HS-27A (cell line): ENCODE measurements at places on chromosomes 1 and 21.

GRCh38 chr1:162861625-162862024 lies 650 bp upstream of the CCDC190 start:
- no peak for DNase-seq

DNA sequence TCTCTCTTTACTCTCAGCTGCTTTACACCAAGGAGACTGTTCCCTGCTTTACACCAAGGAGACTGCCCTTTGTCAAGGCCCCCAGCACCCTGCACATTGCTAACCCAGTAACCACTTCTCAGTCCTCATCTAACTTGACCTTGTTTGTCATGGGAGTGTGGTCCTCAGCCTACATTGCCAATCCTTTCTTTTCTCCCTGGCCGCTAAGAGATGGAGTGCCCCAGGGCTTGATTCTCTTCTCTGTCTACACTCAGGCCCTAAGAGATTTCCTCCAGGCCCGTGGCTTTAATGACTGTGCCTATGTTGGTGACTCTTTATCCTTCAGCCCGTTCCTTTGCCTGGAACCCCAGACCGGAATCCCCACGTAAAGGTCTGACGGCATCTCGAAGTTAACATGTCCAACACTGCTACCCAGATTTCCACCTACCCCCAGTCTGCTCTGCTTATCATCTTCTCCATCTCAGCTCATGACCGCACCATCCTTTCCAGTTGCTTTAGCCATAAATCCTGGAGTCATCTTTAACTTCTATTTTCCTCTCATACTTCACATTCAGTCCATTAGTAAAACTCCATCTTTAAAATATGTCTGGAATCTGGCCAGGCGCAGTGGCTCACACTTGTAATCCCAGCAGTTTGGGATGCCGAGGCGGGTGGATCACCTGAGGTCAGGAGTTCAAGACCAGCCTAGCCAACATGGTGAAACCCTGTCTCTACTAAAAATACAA lies 9.5 kb upstream of the SEMA4A start:
- peak; percentile 27 for DNase-seq

DNA sequence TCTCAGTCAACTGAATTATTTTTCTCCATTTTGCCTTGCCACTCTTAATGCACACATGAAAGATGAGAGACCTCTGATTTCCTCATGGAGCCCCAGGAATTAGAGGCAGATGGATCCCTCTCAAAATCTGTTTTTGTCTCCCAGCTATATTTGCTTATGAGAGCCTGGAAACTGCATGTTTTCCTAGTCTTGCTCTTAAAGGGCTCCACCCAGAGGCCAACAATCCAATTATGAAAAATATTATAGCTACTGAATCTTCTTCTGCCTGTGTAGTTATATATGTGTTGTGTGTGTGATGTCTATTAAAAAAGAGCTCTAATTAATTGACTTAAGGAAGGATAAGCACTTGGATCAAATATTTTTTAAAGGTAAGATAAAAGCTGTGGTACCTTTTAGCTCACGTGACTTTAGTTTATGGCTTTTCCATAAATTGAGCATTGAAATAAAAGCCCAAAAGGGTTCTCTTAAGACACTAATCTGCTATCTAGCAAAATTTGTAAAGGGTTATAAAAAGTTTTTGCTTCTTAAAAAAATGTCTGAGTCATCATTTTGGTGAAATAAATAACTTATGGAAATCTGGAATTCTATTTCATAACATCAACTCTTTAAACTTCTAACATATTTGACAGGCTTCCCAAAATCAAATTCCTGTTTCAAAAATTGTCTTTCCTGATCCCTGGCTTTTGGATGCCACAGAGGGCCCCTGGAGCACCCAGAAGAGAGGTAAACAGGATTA lies 31.2 kb upstream of the TSPEAR start:
- no peak for DNase-seq

DNA sequence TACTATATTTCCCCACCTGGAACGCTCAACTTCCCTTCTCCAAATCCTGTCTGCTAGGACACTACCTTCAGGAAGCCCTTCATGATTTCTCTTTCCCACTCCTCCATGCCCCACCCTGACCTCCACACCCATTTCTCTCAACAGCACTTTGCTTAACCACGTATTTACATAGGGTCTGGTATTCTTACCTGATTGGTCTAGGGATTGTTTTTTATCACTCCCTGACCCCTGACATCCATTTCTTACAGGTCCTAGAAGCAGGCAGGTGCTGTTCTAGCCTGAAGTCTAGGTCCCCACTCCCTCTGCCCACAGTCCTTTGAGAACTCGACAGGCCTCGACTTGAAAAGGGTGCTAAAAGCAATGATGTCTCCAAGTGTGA lies 47.5 kb downstream of the DMAP1 start:
- DNase-seq, result no peak

- DNase-seq, result no peak
Observed at GRCh38 chr21:44010429-44010828, 1.7 kb upstream of the TRAPPC10 start.

- no peak for DNase-seq
Observed at GRCh38 chr1:228957535-228957934, 222.3 kb downstream of the RHOU start.

DNA sequence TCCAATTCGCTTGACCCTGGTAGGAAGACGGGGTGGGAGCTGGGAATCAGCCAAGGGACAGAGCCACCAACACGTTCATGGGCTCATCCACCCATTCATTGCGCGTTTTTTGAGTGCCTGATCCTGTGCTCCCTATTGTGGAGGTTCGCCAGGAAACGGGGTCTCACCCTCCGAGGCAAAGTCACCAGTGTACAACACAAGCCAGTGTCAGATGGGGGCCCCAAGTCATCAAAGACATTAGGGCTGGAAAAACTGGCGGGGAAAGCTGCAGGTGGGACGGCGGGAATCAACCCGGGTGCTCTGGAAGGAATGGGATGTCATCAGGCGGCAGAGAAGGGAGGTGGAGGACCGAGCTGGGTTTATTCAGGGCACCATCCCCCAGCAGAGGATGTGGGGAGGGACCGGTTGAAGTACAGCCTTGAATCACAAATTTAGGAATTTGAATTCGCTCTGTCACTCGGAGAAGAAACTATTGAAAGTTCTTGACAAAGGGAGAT lies 667 bp upstream of the NID1 start:
- DNase-seq, result no peak

DNA sequence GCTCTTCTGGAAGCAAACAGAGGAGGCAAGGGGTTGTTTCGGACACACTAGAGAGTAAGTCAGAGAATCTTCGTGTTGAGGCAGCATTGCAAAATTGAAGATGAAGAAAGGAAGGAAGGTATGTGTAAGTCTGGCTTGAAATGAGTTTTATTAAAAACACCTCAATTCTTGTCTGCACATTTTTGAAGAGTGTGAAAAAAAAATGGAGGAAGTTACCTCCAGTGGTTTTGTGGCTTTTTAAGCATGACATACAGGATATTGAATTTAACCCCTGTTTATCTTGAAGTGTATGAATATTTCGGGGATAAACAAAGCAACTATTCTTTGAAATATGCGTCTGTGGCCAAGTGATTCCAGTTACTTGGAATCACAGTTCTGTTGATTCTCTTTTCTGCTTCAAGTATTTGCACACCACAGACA lies 203.2 kb upstream of the SGIP1 start:
- DNase-seq, result no peak

DNA sequence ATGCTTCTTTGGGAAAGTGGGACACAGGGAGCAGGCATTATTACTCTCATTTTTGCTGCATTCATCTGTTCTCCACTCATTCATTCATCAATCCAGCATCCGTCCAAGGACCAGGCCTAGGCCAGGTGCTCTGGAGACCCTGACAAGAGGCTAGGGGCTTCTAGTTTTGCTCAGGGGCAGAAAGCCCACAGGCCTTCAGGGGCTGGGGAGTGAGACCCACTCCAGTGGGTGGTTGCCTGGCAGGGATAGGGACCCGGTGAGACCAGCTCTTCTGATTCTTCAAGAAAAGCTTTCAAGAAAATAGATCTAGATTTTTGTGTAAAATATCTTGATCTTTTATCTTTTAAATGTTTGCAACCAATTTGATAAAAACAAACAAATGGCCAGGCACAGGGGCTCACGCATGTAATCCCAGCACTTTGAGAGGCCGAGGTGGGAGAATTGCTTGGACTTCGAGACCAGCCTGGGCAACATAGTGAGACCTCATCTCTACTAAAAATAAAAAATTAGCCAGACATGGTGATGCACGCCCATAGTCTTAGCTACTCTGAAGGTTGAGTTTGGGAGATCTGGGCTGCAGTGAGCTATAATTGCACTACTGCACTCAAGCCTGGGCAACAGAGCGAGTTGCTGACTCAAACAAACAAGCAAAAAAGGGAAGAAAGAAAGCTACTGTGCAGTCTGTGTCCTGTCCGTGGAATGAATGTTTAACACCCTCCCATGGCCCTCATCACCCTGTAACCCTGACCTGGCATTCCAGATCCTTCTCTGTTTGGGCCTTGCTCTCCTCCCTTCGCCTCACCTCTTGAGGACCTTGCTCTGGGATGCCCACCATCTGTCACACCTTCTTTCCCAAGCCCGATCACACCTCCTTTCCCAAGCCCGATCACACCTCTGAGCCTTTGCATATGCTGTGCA lies 17.3 kb upstream of the LRP8 start:
- no peak for DNase-seq

GRCh38 chr21:24785033-24785432 lies 822.2 kb downstream of the MRPL39 start:
- no peak for DNase-seq

DNA sequence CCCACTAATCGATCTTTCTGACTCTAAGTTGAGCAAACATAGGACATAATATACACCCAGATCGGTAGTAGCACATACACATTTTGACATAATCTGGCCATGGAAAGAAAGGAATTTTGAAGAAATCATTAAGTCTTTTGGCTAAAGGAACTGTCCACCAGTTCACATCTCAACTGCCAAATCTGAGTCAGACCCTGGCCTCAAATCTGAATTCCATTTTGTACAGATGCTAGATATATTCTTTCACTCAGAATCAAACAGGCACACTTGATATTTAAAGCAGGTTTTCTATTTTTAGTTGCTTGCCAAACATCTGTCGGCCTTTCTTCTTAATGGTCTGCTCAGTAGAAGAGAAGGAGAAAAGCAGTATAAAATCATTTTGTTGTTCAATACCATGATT lies 281.8 kb downstream of the BARHL2 start:
- DNase-seq, result no peak

GRCh38 chr1:143667730-143668129 lies 304.1 kb downstream of the FAM72C start:
- DNase-seq, result no peak

GRCh38 chr21:43204638-43205037 lies 35.8 kb downstream of the CRYAA start:
- no peak for DNase-seq

DNA sequence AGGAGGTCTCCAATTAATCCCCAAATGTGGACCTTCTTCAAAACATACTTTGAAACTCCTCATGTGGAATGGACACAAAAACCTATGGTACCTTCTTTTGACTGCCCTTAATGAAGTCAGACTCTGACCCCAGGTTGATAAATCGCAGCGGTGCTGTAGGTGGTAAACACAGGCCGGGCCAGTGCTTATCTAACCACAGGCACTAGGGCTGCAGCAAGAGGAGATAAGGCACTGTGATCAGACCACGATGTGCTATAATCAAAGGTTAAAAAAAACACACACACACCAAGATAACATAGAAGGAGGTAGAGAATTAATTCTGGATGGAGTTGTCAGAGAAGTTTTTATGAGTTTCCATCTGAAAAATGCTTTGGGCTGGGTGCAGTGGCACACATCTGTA lies 52.3 kb upstream of the SIPA1L2 start:
- DNase-seq, result no peak

- DNase-seq, result no peak
Observed at GRCh38 chr1:159922511-159923202, 2.6 kb downstream of the TAGLN2 start.

DNA sequence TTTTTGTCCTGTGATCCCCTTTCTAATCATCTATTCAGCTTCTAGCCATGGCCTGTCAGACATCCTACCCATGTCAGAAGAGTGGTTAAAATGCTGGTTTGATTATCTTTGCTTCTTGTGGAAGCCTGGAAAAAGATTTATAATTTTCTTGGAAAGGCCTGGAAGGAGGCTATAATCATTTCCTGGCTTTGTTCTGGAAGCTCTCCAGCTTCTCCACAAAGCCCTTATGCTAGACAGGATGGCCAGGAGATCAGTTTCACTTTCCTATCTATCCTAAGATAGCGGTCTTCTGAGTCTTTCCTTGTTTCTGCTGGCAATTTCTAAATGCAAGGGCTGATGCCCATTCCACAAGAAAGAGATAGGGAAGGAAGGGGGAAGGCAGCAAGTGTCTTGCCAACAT lies 90.9 kb upstream of the SLC44A3 start:
- no peak for DNase-seq

GRCh38 chr1:64470665-64471217 lies 812 bp downstream of the CACHD1 start:
- no peak for DNase-seq

DNA sequence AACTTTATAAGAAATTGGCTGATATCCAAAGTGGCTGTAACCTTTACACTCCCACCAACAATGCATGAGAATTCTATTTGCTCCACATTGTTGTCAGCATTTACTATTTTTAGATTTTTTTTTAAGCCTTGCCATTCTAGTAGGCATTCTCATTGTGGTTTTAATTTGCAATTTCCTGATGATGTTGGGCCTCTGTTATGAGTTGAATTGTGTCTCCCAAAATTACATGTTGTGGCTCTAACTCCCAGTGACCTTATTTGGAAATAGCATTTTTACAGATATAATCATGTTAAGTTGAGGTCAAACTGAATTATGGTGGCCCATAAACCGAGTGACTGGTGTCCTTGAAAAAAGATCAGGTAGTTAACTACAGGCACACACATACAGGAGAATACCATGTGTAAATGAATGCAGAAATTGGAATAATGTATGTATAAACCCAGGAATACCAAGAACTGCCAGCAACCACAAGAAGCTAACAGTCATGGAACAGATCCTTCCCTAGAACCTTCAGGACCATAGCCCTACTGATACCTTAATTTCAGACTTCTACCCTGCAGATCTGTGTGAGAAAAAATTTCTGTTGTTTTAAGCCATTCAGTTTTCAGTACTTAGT lies 348.8 kb upstream of the DAB1 start:
- DNase-seq, result no peak

DNA sequence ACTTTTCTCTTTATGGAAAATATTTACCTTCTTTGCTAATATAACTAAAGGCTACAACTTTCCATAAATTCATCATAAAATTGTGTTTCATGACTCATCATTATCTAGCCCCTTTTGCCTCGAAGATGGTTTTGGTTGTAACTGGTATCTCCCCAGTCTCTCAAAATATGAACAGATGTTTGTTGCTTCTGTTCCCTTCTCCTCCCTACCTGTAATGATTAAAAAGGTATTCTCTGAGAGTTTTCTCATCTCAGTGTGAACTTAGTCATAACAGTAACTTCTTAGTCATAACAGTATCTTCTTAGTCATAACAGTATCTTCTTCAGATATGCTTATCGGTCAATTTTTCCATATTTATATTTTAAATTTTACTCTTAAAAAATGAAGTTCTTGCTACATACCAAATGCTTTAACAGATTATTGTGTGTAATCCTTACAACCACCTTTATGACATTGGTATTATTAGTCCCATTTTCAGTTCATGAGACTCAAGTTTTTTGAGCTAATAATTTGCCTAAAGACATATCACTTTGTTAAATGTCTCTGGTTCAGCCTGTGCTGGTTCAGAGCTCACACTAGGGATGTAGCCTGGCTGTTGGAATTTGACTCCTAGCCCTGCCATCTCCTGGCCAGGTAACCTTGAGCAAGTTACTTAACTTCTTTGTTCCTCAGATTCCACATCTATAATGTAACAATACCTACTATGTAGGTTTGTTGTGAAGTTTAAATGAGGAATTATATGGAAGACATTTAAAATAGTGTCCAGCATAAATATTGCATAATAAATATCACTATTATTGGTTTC lies 32.6 kb downstream of the ATP1B1 start:
- DNase-seq, result no peak
